A549 (cell line): ENCODE measurements at places on chromosomes 5 and 9.

- DNase-seq: no peak
These were observed at the start of gene SLC6A7 for GRCh38 chr5:150189728-150190502. Gene SLC6A7, plus strand, starts transcription at chr5:150190062. Its CDS starts 266 bp downstream, at chr5:150190328.

DNA sequence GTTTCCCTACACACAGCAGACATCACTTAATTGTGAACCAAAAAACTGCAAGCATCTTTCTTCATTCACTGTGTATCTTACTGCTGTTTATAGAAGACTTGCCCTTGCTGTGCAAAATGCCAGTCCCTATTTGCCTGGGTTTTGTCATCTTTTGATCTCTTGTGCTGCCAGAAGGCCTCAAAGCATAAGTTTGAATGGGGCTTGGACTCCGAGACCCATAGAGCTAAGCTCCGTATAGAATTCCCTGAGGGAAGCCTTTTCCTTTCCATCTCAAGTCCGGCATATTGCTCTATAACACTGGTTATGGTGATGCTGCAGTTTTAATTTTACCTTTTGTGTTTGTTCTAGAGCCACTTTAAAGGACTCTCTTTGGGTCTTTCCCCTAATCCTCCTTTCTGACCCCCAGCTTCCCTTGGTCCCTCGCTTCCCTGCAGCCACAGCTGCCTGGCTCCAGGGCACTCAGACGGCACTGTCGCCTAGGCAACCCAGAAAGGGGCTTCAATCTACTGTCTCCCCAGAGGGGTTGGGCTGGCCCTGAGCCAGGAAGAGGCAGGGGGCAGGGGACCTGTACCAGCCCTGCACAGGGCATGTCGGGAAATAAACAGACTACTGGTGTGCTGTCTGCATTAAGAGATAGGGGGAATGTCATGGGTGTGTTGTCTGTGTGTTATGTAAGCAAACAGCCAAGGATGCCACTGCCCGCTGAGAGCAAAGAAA, 73.4 kb upstream of the MELK start:
- no peak for DNase-seq

GRCh38 chr5:2075365-2075764, 192.6 kb upstream of the IRX4 start:
- DNase-seq: no peak

- no peak for DNase-seq
These were observed 266.7 kb upstream of the CDH18 start for GRCh38 chr5:20254748-20255147.
